ENCODE measurements at places on chromosomes 1 and 21. TPM values are rescaled to one million over a fixed set of nuclear protein-coding genes. Genes with fewer than 3 reads are reported as not detected.
A peak's percentile ranks its signal among the peaks of the same experiment; 100 is the strongest.

DNA sequence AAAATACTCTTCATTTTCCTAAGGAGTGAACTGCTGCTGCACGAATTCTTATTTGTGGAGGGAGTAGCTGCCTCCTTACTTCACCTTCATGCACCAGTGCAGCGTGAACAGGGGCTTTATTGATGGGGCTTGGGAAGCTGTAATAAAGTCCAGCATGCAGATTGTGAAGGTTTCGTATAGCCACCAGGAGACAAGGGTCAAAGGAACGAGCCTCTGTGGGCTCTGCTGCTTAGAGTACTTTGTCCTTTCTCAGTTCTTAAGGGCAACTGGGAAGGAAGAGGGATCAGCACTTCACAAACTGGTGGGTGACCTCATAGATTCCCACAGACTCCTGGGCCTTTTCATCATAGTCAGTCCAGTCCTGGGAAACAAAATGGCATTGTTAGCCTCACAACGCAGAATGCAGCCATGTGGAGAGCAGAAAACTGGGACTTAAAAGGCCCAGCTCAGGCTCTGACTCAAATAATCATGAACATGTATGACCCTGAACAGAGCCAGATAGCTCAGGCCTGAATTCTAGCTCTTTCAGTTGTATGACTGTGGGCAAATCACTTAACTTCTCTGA is 6.0 kb downstream of the CZIB start:
- H3K4me3 ChIP-seq, result no peak overlapping the region
- H3K4me1 ChIP-seq, result peaks cover 13% of the 10 kb centered on the region
- no peaks in the 10 kb centered on the region for H3K27me3 ChIP-seq
- peaks cover 38% of the 10 kb centered on the region for H3K36me3 ChIP-seq
- no peak overlapping the region for H3K27ac ChIP-seq
- no peak for DNase-seq

DNA sequence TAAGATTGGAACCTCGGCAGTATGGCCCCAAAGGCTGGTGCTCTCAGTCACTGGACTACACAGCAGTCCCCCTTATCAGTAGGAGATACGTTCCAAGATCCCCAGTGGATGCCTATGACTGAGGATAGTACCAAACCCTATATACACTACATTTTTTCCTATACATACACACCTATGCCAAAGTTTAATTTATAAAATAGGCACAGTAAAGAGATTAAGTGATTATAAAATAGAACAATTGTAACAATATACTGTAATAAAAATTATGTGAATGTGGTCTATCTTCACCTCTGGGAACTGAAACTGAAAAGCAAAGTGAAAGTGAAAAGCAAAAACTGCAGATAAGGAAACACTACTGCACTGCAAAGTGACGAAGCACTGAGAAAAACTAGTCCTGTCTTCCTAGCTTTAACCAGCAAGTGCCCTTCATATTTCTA is 96.8 kb downstream of the INTS7 start:
- no peak for DNase-seq
- H3K4me1 ChIP-seq, result peaks cover 54% of the 10 kb centered on the region
- H3K36me3 ChIP-seq, result peaks cover 11% of the 10 kb centered on the region
- peak overlapping the region; percentile 6 for H3K4me3 ChIP-seq

- H3K4me1 ChIP-seq, result no peaks in the 10 kb centered on the region
- H3K27me3 ChIP-seq, result peaks cover 3% of the 10 kb centered on the region
- no peak overlapping the region for H3K4me3 ChIP-seq
These were observed 425.3 kb downstream of the NPHP4 start for GRCh38 chr1:5566924-5567323.

GRCh38 chr1:200143347-200143746 is 115.8 kb downstream of the NR5A2 start:
- H3K36me3 ChIP-seq, result no peaks in the 10 kb centered on the region
- no peaks in the 10 kb centered on the region for H3K4me1 ChIP-seq
- H3K4me3 ChIP-seq, result no peak overlapping the region
- H3K27ac ChIP-seq, result no peak overlapping the region

The TFF2 gene
- not detected for total RNA-seq

The WDR64 gene
- total RNA-seq, result not detected

The IRF6 gene
- total RNA-seq, result 0.11 TPM
